ENCODE measurements at places on chromosomes 2 and 18. TPM values are rescaled to one million over a fixed set of nuclear protein-coding genes. Genes with fewer than 3 reads are reported as not detected.

- H3K4me1 ChIP-seq = no peaks in the 10 kb centered on the region
- DNase-seq = no peak
- H3K27ac ChIP-seq = no peak overlapping the region
- H3K4me3 ChIP-seq = no peak overlapping the region
Measured at GRCh38 chr2:180742801-180743200, 237.6 kb upstream of the UBE2E3 start.

- H3K27ac ChIP-seq = no peak overlapping the region
- no peak overlapping the region for H3K4me3 ChIP-seq
- DNase-seq = no peak
- no peaks in the 10 kb centered on the region for H3K27me3 ChIP-seq
- H3K36me3 ChIP-seq = no peaks in the 10 kb centered on the region
- peaks cover 8% of the 10 kb centered on the region for H3K4me1 ChIP-seq
Measured at GRCh38 chr2:157420771-157421323, 23.0 kb downstream of the CYTIP start.

DNA sequence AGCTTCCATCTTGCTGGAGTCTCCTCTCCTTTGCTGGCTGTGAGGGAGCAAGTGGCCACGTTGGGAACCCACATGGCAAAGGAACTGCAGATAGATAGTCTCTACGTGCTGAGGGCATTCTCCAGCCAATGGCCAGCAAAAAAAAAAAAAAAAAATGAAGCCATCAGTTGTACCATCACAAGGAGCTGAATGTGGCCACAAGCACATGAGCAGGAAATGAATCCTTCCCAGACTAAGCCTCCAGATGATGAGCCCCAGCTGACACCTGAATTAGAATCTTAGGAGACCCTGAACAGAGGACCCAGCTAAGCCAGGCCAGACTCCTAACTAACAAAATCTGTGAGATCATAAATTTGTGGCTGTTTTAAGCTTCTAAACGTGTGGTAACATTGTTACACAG is 57.9 kb downstream of the SPIRE1 start:
- DNase-seq = no peak
- no peak overlapping the region for H3K4me3 ChIP-seq
- no peak overlapping the region for H3K27ac ChIP-seq
- H3K36me3 ChIP-seq = no peaks in the 10 kb centered on the region
- H3K4me1 ChIP-seq = no peaks in the 10 kb centered on the region
- no peaks in the 10 kb centered on the region for H3K27me3 ChIP-seq

- no peak for DNase-seq
- no peak overlapping the region for H3K4me3 ChIP-seq
- H3K27ac ChIP-seq = no peak overlapping the region
- no peaks in the 10 kb centered on the region for H3K27me3 ChIP-seq
- no peaks in the 10 kb centered on the region for H3K4me1 ChIP-seq
Measured at GRCh38 chr18:76368271-76368670, 126.8 kb downstream of the ZNF516 start.

DNA sequence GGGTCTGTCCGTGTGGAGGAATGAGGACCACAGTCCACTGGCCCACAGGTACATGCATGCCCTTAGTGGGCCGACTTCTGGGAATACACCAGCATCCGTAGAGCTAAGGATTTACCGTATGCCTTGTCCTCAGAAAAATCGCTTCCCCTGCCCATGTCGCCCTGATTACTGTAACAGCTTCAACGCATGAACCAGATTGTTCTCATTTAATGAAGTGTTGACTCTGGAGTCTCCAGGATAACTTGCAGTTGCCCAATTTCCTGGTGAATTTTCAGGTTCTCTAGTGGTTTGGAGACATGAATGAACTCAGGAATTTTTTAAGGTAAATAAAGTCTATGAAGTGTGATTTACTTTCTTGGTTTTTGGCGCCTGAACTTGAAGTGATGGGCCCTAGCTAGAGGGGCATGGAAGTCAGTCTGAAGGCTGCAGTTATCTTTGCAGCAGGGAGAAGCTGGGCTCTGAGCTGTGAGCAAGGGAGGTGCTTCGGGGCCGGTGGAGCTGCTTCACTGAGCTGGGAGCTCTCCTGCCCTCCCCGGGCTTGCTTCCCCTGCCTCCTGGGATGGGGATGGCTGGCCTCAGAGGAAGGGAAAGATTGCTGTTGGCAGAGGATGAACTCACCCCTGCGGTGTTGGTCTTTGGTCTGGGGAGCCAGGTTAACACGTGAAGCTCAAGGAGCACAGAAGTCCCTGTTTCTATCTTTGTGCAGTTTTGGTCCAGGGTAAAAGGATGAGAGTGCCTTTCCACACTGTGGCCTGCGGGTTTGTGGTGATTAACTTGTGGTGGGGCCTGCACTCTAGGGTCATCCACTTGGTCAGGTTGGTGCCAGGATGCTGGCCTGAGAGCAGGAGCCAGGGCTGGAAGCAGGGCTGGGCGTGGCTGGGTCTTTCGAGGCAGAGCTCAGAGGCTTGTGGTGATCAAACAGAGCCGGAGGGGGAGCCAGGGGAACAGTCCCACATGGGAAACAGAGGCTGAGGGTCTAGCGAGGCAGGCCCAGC is 28.1 kb downstream of the TCF7L1 start:
- peaks cover 8% of the 10 kb centered on the region for H3K4me1 ChIP-seq
- no peaks in the 10 kb centered on the region for H3K36me3 ChIP-seq
- H3K4me3 ChIP-seq = no peak overlapping the region
- H3K27me3 ChIP-seq = no peaks in the 10 kb centered on the region
- no peak overlapping the region for H3K27ac ChIP-seq

DNA sequence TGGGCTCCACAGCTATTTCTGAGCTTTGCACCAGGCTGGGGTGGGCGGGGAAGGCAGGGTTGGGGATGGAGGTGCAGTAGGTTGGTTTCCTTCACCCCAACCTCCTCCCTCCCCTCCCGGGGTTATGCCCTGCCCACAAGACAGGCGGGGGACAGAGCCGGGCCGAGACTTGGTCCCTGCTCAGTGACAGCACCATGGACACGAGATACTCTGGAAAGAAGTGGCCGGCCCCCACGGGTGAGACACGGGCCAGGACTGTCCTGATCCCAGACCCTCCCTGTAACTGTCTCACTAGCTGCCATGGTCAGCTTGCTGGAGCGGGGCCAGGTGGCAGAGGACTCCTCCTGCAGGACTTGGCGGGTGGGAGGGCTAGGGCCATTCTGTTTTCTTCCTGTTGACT is 59.7 kb downstream of the DYSF start:
- H3K4me1 ChIP-seq = no peaks in the 10 kb centered on the region
- no peak overlapping the region for H3K4me3 ChIP-seq
- no peaks in the 10 kb centered on the region for H3K36me3 ChIP-seq
- DNase-seq = no peak

GRCh38 chr2:7685342-7686015 is 768.3 kb downstream of the RNF144A start:
- no peaks in the 10 kb centered on the region for H3K36me3 ChIP-seq
- H3K27me3 ChIP-seq = no peaks in the 10 kb centered on the region
- no peak overlapping the region for H3K4me3 ChIP-seq
- H3K4me1 ChIP-seq = peaks cover 9% of the 10 kb centered on the region

GRCh38 chr2:63590626-63591408 is 2.1 kb downstream of the MDH1 start:
- H3K36me3 ChIP-seq = no peaks in the 10 kb centered on the region
- H3K27ac ChIP-seq = no peak overlapping the region
- H3K4me1 ChIP-seq = peaks cover 17% of the 10 kb centered on the region
- no peak overlapping the region for H3K4me3 ChIP-seq

GRCh38 chr2:225428360-225428759 is 28.9 kb downstream of the NYAP2 start:
- H3K27ac ChIP-seq = no peak overlapping the region
- H3K27me3 ChIP-seq = no peaks in the 10 kb centered on the region
- no peak for DNase-seq
- H3K4me3 ChIP-seq = no peak overlapping the region
- no peaks in the 10 kb centered on the region for H3K36me3 ChIP-seq

DNA sequence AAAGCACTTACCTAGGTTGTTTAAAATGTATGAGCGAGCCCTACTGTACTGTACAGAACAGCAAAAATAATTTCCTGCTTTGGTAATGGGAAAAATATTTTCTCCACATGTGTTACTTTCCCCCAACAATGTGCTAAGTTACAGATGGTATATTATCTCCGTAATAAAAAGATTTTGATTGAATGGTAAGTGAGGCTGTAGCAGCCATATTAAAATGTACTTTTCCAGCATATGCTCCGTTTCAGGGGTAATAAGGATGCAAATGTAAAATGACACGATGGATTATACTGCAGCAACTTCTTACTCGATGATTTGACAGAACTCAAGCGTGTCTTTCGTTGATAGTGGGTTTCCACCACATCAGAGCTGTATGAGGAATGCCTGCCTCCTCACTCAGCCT is 50.5 kb downstream of the OSBPL6 start:
- no peaks in the 10 kb centered on the region for H3K27me3 ChIP-seq
- no peak for DNase-seq
- H3K4me3 ChIP-seq = no peak overlapping the region

DNA sequence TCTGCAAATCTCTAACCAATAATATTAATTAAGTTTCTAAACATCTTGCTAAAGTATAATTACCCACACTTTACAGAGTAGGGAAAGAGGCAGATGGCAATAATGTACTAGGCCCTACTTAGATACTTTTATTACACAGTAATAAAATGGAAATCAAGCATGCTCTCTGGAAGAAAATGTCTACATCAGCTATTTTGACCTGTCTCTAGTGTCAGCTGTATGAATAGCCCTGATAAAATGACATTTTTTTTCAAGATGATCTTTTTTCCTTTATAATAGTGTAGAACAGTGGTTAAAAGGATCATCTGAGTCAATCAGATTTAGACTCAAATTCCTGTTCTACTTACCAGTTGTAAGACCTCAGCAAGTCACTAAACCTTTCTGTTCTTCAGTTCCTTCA is 397.3 kb downstream of the GRB14 start:
- no peak overlapping the region for H3K27ac ChIP-seq
- no peaks in the 10 kb centered on the region for H3K36me3 ChIP-seq
- H3K27me3 ChIP-seq = no peaks in the 10 kb centered on the region
- no peak for DNase-seq

GRCh38 chr2:72891091-72891818 is 4.0 kb downstream of the SPR start:
- no peak for DNase-seq
- H3K4me3 ChIP-seq = no peak overlapping the region
- no peak overlapping the region for H3K27ac ChIP-seq
- H3K4me1 ChIP-seq = peaks cover 12% of the 10 kb centered on the region

DNA sequence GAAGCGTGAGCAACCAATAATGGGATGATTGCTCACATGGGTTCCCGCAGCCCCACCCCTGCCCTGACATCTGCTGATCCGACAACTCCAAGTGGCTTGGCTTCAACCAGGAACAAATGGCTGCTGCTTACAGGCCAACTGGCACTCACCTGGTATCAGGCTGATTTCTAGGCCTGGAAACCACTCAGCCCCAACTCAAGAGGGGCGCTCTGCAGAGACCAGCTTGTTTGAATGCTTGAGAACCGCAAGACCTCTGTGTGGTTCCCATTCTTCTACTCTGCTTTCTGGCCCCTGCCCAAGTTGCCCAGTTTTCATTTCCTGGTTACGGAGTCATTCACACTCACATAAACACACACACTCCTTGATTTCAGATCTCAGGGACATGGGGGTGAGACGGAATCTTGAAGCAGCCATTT is 52.0 kb downstream of the TNP1 start:
- DNase-seq = no peak
- no peaks in the 10 kb centered on the region for H3K36me3 ChIP-seq

DNA sequence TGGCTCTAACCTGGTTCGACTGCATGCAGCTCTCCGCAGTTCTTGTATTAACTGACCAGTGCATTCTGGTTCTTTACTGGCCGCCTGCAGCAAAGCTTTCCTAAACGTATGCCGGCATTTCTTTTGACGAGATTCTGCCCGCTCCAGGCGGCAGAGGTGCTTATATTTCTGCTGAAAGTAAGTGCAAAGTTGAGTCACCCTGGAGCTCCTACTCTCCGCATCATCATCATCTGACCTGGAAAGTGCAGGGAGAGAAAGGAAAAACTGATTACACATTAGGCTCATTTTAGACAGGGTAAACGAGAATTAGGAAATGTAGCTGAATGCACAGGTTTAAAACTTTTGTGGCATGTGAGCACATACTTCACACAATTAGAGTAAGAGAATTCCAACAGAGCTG is 57.9 kb downstream of the INO80D start:
- H3K36me3 ChIP-seq = peaks cover 6% of the 10 kb centered on the region
- no peaks in the 10 kb centered on the region for H3K4me1 ChIP-seq

DNA sequence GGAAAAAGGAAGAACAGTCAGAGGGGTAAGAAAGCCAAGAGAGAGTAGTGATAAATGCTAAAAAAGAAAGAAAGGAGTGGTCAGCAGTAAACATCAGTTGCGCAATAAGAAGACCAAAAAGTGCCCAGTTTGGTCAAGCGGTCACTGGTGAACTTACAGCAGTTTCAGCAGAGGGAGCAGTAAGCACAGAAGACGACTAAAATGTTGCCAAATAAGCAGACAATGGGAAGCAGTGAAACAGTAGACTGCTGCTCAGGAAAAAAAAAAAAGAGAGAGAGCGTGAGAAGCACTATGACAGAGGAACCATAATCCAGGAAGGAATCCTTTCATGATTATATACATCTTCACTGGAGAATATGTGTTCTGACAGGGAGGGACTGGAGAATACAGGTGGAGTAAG is 45.8 kb downstream of the DNAJC10 start:
- peaks cover 3% of the 10 kb centered on the region for H3K36me3 ChIP-seq
- H3K4me1 ChIP-seq = no peaks in the 10 kb centered on the region
- H3K27me3 ChIP-seq = no peaks in the 10 kb centered on the region
- H3K4me3 ChIP-seq = no peak overlapping the region
- no peak for DNase-seq

DNA sequence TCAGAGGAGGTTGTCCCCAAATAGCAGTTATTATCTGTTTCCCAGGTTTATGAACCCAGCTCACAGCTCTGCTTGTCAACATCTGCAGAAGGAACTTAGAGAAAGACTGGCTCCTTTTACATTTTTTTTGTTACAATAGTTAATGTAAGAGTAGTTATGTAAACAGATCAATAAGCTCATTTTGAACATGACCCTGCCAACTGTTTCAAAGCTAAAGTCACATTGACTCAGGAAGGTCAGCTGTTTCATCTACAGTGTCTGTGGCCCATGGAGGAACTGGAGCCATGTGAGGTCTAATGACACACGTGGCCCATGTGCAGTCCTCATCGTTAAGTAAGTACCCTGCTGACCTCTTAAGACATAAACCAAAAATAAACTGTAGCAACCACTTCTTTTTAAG is 97.1 kb downstream of the SH3RF3 start:
- no peak overlapping the region for H3K4me3 ChIP-seq
- no peaks in the 10 kb centered on the region for H3K4me1 ChIP-seq
- no peak for DNase-seq
- no peak overlapping the region for H3K27ac ChIP-seq
- no peaks in the 10 kb centered on the region for H3K36me3 ChIP-seq
- no peaks in the 10 kb centered on the region for H3K27me3 ChIP-seq

DNA sequence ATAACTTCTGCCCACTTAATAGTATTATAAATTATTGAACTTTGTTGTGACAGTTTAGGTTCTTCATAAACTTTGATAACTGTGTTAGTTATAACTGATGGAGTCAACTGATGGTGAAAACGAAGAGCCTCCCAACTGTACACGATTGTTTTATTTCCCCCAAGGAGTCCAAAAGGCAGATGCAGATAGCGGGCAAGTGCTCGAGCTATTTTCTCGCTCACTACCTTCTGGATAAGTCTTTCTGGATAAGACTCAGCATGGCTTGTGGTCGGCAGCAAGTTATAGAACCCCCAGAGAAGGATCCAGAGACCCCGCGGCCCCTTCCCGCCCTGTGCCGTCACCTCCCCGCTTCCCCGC is 517 bp downstream of the GCFC2 start:
- H3K36me3 ChIP-seq = no peaks in the 10 kb centered on the region
- no peak for DNase-seq
- H3K4me1 ChIP-seq = peaks cover 15% of the 10 kb centered on the region
- H3K4me3 ChIP-seq = peak overlapping the region; percentile 63

The ZNF396 gene
- 3.8 TPM for total RNA-seq

The SH2D6 gene
- 1.6 TPM for total RNA-seq

The DSG4 gene
- total RNA-seq = not detected

The ATP5F1A gene
- total RNA-seq = 213 TPM

The CTAGE1 gene
- total RNA-seq = not detected

The ADD2 gene
- 4.6 TPM for total RNA-seq

The PIKFYVE gene
- 13.8 TPM for total RNA-seq

Data from pancreas (tissue), 10 donors.